Omental fat pad (tissue), 4 donors: ENCODE measurements at places on chromosomes 7 and 10. TPM values are rescaled to one million over a fixed set of nuclear protein-coding genes. Genes with fewer than 3 reads are reported as not detected.

SPDYE8 gene
- not detected for total RNA-seq

MMD2 gene
- not detected for total RNA-seq

- peak; percentile 70 for DNase-seq
These were observed 606 bp downstream of the TAX1BP1 start for GRCh38 chr7:27740449-27741086.

- no peak for DNase-seq
These were observed 113.3 kb downstream of the EBF3 start for GRCh38 chr10:129850790-129851189.

GRCh38 chr7:27579565-27579964 is 83.1 kb downstream of the HIBADH start:
- DNase-seq = no peak
